ENCODE measurements at places on chromosomes 16 and 17. TPM values are rescaled to one million over a fixed set of nuclear protein-coding genes. Genes with fewer than 3 reads are reported as not detected.

GRCh38 chr17:41004397-41004796 is 4.5 kb downstream of the KRTAP3-1 start:
- no peak for DNase-seq

GRCh38 chr16:11800382-11800718 is 3.3 kb upstream of the ZC3H7A start:
- no peak for DNase-seq

GRCh38 chr17:8073627-8074484 is 13.7 kb downstream of the ALOX12B start:
- DNase-seq, result peak; percentile 55

The HCRT gene
- not detected for total RNA-seq

The TP53TG3F gene
- not detected for total RNA-seq

- peak; percentile 17 for DNase-seq
Observed at GRCh38 chr17:45386178-45386577, 46.5 kb downstream of the ARHGAP27 start.

The HSD17B2 gene
- 0.09 TPM for total RNA-seq

- DNase-seq, result peak; percentile 40
Observed at GRCh38 chr16:72829846-72830775, 217.8 kb downstream of the ZFHX3 start.

The CLEC10A gene
- not detected for total RNA-seq

DNA sequence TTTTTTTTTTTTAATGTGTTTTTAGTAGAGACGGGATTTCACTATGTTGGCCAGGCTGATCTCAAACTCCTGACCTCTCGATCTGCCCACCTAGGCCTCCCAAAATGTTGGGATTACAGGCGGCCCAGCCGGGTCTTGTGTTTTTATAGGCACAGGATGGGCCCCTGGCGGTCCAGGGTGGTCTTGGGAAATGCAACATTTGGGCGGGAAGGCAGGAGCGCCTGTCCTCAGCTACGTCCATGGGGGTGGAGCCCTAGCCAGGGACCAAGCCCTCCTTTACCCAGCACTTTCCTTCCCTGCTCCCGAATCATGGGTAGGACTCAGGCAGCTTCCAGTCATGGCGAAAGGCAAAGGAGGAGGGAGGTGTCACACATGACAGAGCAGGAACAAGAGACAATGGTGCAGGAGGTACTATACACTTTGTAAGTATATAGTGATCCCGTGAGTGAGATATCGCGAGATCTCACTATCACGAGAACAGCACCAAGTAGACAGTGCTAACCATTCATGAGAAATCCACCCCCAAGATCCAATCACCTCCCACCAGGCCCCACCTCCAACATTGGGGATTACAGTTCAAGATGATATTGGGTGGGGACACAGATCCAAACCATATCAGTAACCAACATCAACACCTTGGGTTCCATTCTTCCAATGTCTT is 226.7 kb upstream of the WSCD1 start:
- DNase-seq, result no peak

DNA sequence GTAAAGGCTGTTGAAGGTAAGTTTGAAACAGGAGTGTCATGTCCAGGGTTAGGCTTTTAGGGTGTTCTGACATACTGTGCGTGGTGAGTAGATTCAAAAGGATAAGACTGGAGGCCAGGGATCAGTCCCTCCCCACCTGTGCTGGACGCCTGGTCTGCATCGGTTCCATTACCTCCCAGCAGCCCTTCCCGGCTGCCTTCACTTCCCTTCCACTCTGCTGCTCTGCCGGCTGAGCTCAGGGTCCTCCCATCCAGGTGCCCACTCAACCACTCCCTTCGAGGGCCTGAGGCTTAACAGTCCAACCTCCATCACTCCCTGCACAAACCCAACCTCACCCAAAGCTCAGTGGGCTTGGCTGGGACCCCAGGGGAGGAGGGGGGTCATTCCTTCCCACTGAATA is 4.1 kb upstream of the SLC5A10 start:
- no peak for DNase-seq

The FOXN1 gene
- not detected for total RNA-seq

GRCh38 chr17:11836508-11836907 is 160.8 kb downstream of the ZNF18 start:
- DNase-seq, result no peak

DNA sequence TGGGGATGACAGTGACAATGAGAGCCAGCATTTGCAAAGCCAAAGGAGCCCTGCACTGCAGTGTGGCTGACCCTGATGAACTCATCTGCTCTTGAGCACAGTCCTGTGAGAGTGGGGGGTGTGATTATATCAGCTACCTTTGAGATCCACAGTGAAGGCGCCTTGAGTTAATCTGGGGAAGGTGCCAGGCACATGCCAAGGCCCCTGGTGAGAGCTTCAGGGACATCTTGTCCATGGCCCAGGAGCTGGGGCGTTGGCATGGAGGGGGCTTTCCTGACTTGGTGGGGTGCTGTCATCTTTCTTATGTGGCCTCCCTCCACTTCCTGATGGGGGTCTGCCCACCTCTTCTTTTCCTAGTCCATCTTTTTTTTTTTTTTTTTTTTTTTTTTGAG is 86.5 kb downstream of the SNX29 start:
- no peak for DNase-seq

The PHOSPHO1 gene
- total RNA-seq, result 0.09 TPM

DNA sequence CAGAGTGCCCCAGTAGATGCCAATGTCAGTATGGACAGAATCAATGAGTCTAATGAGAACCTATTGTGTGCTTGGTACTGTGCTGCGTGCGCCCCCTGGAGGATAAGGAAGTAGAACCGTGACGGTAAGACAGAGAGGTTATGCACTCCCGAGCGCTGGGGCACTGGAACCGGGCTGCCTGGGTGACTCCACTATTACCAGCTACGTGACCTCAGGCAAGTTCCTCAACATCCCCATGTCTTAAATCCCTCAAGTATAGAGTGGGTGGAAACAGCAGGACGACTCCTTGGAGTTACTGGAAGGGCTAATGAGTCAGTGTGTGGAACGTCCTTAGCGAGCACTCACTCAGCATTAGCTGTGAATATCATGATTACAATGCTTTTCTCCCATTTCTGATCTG is 16.2 kb downstream of the CHST4 start:
- peak; percentile 6 for DNase-seq

The CMC2 gene
- total RNA-seq, result 21.5 TPM

DNA sequence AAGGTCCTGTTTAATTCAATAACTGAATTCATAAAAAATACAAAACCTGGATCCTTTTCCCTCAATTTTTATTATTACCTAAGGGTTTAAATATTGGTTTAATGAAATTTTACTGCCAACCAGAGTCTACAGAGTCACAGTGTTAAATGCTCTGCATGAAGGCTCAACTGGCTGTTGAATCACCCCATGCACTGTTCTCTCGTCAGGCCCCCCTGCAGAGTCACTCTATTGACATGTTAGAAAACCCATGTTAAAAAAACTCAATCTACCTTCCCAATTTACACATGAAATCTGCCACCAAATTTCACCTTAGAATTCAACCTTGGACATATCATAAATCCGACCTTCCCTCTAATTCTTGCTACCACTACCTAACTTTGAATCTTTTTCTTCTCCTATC is 43.3 kb upstream of the ULK2 start:
- no peak for DNase-seq

The ICAM2 gene
- total RNA-seq, result 3.0 TPM

The ZDHHC7 gene
- total RNA-seq, result 82.5 TPM

- peak; percentile 42 for DNase-seq
Observed at GRCh38 chr17:39667945-39668924, at the start of gene PNMT. TSS of gene PNMT (plus strand) at chr17:39668453. CDS start at chr17:39668476, 23 bp downstream.

The CNTD1 gene
- total RNA-seq, result not detected

GRCh38 chr17:20938988-20939615 is 103.7 kb downstream of the USP22 start:
- no peak for DNase-seq

DNA sequence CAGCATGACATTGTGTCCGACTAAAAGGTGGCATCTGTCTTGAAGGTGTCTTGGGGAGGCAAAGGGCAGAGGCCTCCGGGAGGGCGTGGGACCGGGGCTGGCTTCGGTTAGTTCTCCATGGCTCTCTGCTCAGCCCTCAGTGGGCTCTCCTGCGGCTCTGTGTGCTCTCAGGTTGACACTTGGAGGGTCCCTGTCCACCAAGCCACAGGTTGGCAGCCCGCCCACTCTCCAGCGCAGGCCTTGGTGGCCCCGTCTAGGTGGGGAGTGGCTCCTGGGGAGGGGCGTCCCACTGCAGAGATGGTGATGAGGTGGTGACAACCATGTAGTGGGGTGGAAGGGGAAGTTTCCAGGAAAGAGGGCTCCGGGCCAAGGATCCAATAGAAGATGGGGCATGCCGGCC is 31.6 kb downstream of the ADGRG5 start:
- no peak for DNase-seq

- DNase-seq, result no peak
Observed at GRCh38 chr17:39238311-39238972, 12.7 kb upstream of the STAC2 start.

DNA sequence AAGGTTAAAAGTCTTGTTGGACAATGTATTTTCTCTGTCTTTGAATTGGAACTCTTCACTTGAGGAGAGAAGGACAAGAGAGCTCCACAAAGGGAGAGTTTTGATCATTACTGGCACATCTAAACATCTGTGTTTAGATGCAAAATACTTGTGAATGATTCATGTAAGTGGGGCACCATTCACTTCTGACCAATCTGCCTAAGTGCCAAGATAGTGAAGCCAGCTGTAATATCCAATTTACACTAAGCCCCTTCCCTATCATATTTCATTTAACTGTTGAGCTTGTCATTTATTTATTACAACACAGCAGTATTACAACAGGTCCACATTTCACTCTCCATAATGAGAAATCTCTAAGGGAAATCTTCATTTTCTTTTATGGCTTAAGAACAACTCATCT is 832.3 kb upstream of the GOT2 start:
- no peak for DNase-seq

DNA sequence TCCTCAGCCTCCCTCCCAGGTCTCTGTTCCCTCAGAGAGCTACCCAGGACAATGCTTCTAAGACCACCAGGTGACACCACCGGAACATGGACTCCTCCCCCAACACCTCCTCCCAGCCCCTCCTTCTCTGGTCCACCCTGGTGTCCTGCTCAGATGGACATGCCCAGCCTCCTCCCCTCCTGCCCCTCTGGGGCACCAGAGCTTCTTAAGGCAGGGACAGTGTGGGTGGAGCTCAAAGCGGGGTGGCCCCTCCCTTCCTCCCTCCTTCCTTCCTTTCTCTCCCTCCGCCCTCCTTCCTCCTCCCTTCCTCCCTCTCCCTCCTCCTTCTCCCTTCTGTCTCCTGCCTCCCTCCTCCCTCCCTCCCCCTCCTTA is 22.7 kb downstream of the TRPV3 start:
- DNase-seq, result peak; percentile 75

The PPY gene
- not detected for total RNA-seq

GRCh38 chr17:22692066-22692805 is 999.9 kb downstream of the KCNJ18 start:
- no peak for DNase-seq

The PERCC1 gene
- total RNA-seq, result not detected

- DNase-seq, result no peak
Observed at GRCh38 chr17:5138616-5139457, 23.0 kb downstream of the USP6 start.

DNA sequence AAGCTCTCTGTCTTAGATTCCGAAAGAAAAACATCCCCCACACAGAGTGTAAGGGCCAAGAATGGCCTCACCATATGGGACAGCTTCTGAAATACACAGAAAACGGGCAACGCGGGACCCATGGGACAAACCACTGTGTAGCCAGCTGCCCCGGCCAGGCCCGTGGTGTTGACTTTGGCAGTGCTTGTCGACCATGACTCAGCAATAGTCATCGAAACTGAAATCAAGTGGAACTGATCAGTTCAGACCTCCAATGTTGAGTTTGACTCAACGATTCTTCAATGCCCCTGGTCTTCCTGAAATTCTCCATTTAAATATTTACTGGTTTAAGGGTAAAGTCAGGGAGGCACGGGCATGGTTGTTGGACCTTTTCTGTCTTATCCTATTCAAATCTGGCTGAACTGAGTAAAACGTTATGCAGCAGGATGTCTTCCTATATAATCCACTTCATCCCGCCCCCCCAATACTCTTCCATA is 27.5 kb downstream of the ZFHX3 start:
- peak; percentile 92 for DNase-seq

DNA sequence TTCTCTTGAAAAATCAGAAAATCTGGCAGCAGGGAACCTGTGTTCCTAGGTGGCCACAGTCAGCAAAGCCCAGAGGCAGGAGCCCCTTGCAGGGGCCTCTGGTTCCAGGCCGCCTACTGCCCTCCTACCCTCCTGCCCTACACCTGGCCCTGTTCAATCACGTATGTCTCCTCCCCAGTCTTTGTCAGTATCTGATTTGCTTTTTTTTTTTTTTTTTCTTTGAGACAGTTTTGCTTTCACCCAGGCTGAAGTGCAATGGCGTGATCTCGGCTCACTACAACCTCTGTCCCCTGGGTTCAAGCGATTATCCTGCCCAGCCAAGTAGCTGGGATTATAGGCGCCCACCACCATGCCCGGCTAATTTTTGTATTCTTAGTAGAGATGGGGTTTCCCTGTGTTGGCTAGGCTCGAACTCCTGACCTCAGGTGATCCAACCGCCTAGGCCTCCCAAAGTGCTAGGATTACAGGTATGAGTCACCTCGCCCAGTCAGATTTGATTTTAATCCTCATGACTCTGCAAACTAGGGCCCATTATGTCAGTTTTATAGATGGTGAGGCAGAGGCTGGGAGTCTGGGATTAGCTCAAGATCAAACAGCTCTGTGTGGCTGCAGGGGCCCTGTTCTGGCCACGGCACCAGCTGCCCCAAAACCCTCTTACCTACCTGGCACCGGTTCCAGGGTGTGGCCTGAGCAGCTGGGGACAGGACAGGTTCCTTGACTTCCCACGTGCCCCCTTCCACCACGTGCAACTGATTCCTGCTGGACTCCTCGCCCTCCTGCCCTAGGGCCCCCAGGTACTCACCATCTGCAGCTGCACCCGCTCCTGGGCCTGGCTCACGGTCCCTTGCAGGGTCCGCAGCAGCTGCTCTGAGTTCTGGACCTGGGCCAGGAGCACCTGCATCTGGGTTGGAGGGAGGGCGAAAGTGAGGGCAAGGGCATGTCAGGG is 14.7 kb downstream of the RABEP2 start:
- no peak for DNase-seq

The HOXB4 gene
- 7.0 TPM for total RNA-seq

GRCh38 chr16:84225571-84225970 is 14.2 kb downstream of the KCNG4 start:
- DNase-seq, result no peak

GRCh38 chr16:69056421-69056820 is 49.0 kb upstream of the HAS3 start:
- DNase-seq, result no peak

GRCh38 chr17:70560471-70560870 is 391.1 kb downstream of the KCNJ2 start:
- no peak for DNase-seq

DNA sequence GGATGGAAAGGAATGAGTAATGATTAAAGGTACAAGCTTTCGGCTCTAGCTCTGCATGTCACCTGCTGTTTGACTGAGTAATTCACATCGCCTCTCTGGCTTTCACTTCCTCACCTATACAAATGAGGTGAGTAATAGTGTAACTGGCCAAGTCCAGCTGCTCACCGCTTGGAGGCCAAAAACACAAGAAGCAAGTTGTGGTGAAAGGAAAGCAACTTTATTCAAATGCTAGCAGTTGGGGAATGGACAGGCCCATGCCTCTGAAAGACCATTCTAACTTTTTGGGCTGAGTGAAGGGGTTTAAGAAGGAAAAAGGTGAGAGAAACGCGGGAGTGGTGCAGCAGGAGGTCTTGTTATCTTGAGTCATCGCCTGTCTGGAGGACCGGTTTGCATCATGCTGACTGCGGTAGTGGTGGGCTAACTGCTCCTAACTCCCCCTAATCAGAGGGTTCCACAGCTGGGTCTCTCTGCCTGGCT is 45.7 kb upstream of the CSNK2A2 start:
- DNase-seq, result no peak

Measured in fibroblast of the aortic adventitia (primary cell).